ENCODE measurements at places on chromosomes 6 and 20.
A peak's percentile ranks its signal among the peaks of the same experiment; 100 is the strongest.

- DNase-seq: no peak
Observed at GRCh38 chr6:139016337-139017213, 12.0 kb upstream of the ABRACL start.

GRCh38 chr6:80437221-80437620 lies 330.8 kb downstream of the BCKDHB start:
- no peak for DNase-seq

GRCh38 chr6:95841560-95841959 lies 174.2 kb upstream of the FUT9 start:
- no peak for DNase-seq

GRCh38 chr20:23368316-23369071 lies 6.5 kb downstream of the GZF1 start:
- no peak for DNase-seq

GRCh38 chr6:127971945-127972391 lies 71.1 kb upstream of the THEMIS start:
- no peak for DNase-seq

GRCh38 chr6:30763618-30764489 lies 19.5 kb upstream of the IER3 start:
- DNase-seq: no peak

GRCh38 chr6:137136065-137136464 lies 37.4 kb downstream of the IL22RA2 start:
- no peak for DNase-seq

DNA sequence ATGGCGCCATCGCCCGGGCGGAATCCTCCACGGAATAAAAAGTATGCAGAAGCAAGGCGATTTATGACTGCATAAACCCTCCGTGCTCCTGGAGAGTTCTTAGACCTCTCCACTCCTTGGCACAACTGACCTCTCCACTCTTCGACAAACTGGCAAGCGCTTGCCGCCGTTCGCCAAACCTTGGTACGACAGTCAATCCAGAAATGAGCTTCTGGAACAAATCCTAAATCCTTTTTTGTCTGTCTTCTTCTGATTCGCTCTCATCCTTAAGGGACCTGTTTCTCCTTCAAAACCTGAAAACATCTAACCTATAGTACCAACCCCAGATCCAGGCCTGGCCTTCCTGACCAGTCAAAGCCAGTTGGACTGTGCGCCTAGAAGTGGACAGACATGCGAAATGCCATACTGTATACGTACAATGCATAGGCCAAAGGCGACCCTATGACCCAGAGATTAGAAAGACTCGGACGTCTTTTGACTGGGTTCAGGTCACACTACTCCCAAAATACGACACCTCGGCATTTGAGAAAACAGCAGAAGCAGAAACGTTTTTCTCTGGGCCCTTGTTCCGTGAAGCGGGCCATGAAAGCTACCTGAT lies 59.4 kb downstream of the TRIM27 start:
- no peak for DNase-seq

GRCh38 chr6:112026933-112027332 lies 27.0 kb upstream of the CCN6 start:
- no peak for DNase-seq

- no peak for DNase-seq
Observed at GRCh38 chr6:170522565-170523183, 30.4 kb downstream of the PSMB1 start.

GRCh38 chr6:6595952-6596351 lies 7.4 kb downstream of the LY86 start:
- no peak for DNase-seq

DNA sequence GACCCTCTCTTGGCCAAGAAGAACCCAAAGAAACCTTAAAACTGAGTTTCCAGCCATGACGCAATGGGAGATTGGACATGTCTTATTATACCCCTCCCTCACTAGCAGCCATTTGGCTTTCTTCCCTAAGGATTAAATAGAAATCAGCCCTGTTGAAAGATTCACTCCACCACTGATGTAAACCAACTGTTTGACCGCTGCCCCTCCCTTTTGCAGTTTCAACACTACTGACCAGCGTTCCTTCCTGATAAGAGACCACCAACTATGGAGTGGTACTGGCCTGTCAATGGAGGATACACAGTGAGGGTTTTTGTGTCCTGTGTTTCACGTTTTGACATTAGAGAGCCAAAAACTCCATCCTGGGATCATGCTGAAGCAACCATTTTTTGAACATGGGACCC lies 53.2 kb upstream of the CD2AP start:
- DNase-seq: no peak

DNA sequence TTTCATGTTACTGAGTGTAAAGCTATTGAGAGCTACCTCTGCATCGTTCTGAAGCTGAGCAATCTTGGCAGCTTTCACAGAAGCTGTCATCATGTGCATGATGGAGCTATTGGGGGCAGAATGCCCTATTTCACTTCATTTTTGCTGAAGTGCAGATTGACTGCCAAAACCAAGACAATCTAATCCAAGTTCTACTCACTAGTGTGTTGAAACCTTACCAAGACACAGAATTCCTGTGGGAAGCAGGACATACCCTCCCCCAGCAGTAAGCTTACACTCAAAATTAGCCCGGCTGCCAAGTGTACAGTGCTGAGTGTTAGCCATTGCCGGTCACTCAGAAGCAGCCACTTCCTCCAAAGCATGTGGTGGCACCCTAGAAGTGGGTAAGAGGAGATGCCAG lies 177.3 kb upstream of the TENT5A start:
- DNase-seq: no peak

DNA sequence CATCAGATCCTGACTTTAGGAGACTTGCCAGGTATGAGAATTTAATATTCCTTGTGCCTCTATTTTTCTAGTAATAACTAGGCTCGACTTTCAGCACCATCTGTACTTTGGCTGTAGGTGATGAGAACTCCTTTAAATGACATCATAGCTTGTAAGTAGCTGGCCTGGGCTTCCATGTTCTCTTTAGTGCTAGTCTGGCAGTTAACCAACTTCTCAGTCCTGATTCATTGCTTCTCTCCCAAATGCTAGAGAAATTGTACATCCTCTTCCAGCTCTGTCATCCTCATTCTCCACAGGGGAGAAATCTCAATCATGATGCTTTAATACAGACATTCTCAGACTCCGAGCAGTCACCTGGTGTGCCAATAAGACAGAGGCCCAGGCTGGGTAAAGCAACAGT lies 143.5 kb upstream of the MOCS1 start:
- no peak for DNase-seq

DNA sequence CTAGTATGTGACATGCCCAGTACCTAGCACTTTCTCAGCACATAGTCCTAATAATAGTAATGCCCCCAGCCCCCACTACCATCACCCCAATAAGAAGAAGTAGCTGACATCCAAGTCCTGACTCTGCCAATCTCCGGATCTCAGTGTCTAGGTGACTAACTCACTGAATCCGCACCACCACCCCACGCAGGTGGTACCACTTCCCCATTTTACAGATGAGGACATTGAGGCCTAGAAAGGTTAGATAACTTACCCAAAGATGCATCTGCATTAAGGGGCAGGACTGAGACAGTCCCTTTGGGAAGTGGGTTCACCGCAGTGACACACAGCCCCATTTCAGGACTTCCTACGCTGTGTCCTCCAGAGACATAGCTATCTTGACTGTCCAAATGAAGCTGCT lies 241.2 kb downstream of the TFAP2C start:
- no peak for DNase-seq

GRCh38 chr6:17700421-17701416 lies 6.0 kb downstream of the NUP153 start:
- no peak for DNase-seq

- no peak for DNase-seq
Observed at GRCh38 chr20:24138196-24138857, 149.7 kb upstream of the GGTLC1 start.

- no peak for DNase-seq
Observed at GRCh38 chr20:45419188-45420091, 3.5 kb downstream of the PIGT start.

DNA sequence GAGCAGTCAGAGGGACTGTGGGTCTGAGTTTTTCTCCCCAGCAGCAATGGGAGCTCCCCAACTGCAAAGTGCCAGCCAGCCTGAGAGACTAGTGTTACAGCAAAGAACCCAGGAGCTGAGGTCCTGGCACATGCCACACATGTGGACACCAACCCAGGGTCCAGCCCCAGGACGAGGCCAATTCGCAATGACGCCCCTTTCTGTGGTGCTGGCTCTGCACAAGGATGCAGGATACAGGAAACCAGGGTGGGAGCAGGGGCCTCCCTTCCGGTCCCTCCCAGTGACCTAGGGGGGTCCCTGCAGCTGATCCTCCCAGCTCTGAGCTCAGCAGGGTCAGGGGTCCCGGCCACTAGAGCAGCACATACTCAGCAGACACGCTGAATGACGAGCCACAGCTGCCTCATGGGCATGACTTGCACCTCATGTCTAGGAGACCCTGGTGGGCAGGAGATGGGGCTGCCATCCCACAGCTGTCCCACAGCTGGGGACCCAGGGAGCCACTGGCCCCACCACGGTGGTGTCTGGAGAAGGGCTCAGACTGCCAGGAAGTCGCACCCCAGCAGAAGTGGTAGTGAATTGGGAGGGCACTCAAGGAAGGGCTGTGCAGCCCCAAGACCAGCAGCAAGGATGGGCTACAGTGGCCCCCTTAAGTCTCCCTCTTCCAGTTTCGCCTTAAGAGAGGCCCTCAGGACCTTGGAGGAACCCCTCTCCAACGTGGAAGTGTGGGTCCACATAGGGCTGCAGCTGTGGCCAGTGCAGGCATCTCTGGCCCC lies 3.6 kb downstream of the ARFRP1 start:
- DNase-seq: no peak

DNA sequence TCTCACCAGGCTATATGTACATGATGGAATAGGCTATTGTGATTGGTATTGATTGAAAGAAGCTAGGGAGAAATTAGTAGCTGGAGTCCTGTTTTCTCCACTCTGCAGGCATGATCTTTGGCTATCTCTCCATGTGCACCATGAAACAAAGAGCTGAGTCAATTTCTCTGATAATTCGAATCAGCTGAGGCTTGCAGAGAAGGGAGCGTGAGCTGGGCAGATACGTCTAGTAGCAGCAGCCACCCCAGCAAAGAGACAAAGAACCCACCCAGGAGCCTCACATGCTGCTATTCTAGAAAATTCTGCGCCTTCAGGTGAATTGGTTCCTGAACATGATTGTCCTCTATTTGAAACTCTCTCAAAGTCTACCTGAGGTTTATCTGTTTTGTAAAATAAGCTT lies 6.9 kb upstream of the SGK1 start:
- no peak for DNase-seq

DNA sequence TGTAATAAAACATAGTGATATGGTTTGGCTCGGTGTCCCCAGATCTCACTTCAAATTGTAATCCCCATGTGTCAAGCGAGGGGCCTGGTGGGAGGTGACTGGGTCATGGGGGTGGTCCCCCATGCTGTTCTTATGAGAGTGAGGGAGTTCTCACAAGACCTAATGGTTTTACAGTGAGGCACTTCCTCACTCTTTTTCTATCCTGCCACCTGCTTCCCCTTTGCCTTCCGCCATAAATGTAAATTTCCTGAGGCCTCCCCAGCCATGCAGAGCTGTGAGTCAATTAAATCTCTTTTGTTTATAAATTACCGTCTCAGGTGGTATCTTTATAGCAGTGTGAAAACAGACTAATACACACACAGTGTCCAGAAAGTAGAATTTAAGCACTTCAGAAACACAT lies 78.5 kb downstream of the REPS1 start:
- no peak for DNase-seq

- DNase-seq: no peak
Observed at GRCh38 chr6:38316099-38316868, 323.4 kb downstream of the BTBD9 start.

GRCh38 chr6:95572098-95572497 lies 5.2 kb upstream of the MANEA start:
- DNase-seq: no peak

- DNase-seq: no peak
Observed at GRCh38 chr6:155185544-155185943, 78.3 kb upstream of the CLDN20 start.

DNA sequence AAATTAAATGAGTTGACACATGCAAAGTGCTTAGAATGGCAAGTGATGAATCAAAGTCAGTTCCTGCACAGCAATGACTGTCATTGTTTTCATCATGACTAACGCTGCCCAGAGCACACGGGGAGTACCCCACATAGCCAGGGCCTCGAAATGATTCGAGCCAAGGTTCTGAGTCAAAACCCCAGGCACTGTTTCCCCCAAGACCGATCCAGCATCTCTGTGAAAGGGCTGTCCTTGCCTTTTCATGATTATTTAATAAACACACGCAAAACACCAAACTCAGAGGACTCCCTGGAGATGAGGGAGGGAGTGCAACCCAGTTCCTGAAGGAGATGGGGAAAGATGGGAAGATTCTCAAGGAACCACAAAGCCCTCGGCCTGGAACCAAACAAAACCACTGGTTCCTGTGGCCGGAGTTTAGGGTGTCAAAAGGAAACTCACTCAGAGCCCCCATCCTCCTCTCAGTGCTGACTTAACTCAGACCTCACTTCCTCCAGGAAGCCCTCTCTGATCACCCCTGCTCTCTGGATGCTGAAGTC lies 3.8 kb downstream of the PREX1 start:
- no peak for DNase-seq

GRCh38 chr20:6265204-6265904 lies 142.5 kb upstream of the FERMT1 start:
- no peak for DNase-seq

DNA sequence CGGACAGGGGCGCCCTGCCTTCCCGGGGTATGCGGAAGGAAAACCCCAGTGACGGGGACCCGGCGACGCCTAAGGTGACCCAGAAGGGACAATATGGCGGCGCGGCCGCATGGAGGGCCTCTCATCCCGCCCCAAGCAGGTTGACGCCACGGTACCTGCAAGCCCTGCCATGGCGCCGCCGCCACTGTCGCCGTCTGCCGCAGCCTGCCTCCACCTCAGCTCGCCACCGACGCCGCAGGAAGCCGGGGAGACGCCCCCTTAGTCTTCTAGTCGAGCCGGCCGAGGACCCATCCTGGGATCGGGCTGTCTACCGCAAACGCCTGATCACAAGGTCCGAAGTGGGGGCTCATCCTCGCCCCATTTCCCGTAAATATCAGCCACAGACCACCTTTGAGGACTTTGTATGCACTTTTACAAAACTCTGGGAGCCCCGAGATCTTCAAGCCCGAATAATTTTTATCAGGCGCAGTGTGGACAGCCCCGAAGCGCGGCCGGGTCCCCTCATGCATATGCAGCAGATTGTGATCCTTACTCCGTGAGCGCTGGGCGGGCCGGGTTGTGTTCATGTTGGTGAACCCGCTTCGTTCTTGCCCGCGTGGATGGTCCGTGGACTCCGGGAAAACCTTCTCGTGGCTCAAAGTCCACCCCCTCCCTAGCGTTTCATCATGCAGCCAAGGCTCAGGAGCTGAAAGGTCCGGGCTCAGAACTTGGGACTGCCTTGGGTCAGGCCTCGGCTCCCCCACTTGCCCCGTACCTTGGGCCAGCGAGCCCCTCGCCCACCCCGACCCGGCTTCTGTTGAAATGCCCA lies at the start of gene BLCAP:
TSS of gene BLCAP (minus strand) at position 239 of the 808 bp plus-strand sequence. CDS start 8,702 bp downstream, outside the sequence.
- peak; percentile 86 for DNase-seq

GRCh38 chr20:46205349-46205748 lies 87.2 kb downstream of the CD40 start:
- DNase-seq: no peak

Measured in NCI-H187 (cell line).